MCF 10A (cell line): ENCODE measurements at places on chromosomes 3 and 15.

- DNase-seq, result no peak
These were observed 253.9 kb downstream of the SUCLG2 start for GRCh38 chr3:67400476-67400875.

DNA sequence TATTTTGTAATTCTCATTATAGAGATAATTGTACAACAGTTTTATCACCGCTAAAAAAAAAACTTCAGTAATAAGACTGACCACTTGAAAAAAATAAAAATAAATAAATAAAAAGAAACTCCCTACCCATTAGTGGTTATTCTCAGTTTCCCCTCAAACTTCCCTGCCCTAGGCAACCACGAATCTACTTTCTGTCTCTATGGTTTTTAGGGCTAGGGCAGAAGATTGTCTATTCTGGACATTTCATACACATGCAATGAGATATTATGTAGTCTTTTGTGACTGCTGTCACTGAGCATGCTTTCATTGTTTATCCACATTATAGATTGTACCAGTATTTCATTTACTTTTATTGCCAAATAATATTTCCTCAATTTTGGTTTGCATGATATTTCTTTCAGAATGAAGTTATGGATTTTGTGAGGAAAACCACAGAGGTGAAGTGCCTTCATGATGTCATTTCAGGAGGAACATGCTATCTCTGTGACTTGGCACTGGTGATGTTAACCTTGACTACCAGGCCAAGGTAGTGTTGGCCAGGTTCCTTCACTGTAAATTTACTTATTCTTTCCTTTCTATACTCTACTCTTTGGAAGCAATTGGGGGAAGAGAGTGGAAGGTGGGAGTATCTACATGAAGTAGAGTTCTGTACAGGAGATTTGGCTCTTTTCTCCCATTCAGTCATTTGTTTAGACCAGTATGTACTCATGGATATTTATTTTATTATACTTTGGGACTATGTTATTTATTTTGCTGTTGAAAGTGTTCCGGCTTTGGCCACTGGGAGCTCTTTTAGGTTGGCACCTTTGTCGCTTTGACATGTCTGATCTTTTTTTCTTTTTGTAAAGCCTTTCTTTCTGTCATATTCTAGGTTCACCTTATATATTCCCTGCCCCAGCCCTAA is 86.3 kb downstream of the GMPS start:
- DNase-seq, result no peak

DNA sequence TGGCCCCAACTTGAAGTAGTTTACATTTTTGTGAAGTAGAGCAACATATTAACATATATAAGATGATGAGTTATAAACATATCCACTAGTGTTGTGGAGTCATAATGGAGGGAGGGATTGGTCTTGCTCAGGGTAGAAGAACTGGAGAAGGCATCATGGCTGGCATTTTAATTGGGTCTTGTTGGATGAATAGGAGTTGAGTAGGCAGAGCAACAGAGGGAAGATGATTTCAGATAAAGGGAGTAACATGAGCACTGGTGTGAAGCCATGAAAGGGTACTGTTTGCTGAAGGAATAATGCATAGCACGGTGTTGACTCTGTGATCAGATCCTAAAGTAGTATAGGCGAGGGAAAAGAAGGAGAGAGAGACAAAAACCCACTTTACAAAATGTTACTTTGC is 3.6 kb upstream of the RFX7 start:
- no peak for DNase-seq

DNA sequence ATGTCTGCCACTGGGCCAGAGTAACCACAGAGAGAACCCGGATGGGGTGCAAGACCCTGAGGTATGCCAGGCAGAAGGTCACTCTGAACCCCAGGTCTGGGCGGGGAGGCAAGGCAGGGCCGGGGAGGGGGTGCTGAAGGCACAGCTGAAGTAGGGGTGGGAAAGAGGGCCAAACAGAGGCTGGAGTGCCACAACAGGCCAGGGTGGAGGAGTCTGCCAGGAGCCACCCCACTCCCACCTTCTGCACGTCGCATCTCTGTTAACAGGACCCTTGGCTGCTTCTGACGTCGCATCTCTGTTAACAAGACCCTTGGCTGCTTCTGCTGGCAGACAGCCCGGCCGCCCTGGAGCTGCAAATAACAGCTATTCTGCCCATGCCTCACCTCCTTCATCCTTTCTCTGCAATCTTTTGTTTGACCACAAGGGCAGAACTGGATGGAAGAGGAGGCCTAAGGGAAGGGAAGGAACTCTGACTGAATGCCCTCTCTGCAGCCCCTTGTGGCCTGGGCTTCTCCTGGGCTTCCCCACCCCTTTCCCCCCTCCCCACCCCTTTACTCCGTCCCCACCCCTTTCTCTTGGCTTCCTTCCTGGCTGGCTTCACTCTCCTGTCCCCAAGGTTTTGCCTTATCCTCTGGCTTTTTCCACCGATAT is 20.6 kb upstream of the FBLN2 start:
- peak; percentile 39 for DNase-seq

- DNase-seq, result no peak
These were observed 53.1 kb downstream of the SPSB4 start for GRCh38 chr3:141104151-141104821.

- DNase-seq, result no peak
These were observed 103.8 kb upstream of the CFAP20DC start for GRCh38 chr3:59153648-59154047.

DNA sequence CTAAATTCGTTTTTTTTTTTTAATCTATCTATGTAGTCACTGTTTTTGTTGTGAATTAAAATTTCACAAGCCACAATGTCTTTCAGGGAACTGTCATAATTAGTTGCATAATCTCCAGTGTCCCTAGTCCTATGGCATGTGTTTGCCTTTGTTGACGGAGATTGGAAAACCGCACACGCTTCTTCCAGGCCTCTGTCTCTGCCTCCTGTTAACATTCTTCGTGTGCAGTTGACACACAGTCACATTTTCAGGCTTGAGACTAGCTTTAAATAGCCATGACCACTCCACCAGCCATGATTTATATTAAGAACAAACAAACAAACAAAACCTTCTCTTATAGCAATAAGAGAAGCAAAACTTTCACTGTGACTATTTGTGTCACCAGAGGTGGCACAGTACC is 139.8 kb downstream of the DUT start:
- DNase-seq, result no peak

GRCh38 chr15:92645051-92645631 is 10.4 kb downstream of the FAM174B start:
- DNase-seq, result no peak

DNA sequence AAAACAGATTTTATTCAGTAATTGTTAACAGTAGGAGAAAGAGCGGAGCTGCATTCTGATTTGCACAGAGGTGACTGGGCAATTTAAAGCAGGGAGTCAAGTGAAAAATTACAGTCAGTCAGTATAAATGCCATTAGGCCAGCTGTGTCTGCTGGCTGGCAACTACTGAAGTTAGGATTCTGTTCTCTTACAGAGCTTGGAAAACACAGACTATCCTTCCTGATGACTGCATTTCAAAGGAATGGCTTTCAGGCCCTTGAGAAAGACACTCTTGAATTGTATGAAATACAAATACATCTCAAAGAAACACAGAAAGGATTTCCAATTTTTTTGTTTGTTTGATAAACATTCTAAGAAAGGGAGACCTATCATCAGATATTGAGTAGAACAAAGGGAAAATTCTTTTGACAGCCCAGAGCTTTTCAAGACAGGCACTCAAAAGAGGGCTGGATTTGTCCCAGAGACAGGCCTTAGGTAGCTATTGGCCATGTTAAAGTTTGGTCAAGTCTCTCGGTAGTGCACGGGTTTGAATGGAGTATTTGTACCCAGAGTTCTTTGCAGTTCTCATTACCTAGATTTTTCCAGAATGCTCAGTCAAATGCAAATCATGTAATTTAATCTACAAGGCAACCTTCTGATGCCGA is 551.2 kb upstream of the CCDC54 start:
- peak; percentile 0 for DNase-seq

DNA sequence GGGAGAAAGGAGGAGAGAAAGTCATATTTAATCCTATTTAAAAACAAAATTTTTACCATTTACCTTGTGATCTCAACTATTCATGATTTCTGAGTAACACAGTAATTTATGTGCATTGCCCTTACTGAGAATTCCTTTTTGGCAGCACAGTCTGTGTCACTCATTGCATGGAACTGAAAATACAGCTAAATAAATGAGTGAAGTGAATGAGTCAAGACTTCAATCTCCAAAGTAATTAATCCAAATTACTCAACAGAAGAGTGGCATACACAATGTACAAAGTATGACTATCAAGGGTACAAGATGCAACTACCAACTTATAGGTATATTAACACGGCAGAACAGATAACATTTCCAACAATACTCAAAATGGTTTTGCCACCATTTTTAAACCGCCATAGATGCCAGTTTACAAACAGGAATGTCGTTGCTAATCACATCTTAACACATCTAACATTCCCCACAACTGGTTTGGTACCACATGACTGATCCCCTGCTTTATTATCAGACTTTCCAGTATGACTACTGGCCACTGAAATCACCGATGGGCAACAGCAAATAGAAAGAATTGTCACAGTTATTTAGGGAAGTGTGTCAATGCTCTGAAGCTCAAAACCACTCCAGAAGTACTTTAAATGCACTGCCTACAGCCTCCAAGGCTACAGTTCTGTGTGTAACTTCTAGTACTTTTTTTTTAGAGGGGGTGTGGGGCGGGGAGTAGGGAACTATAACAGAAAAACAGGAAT is 410.4 kb downstream of the SHQ1 start:
- DNase-seq, result no peak

GRCh38 chr15:48451736-48452135 is 120.5 kb downstream of the DUT start:
- no peak for DNase-seq

GRCh38 chr15:51726302-51727073 is 11.0 kb downstream of the LYSMD2 start:
- peak; percentile 92 for DNase-seq

DNA sequence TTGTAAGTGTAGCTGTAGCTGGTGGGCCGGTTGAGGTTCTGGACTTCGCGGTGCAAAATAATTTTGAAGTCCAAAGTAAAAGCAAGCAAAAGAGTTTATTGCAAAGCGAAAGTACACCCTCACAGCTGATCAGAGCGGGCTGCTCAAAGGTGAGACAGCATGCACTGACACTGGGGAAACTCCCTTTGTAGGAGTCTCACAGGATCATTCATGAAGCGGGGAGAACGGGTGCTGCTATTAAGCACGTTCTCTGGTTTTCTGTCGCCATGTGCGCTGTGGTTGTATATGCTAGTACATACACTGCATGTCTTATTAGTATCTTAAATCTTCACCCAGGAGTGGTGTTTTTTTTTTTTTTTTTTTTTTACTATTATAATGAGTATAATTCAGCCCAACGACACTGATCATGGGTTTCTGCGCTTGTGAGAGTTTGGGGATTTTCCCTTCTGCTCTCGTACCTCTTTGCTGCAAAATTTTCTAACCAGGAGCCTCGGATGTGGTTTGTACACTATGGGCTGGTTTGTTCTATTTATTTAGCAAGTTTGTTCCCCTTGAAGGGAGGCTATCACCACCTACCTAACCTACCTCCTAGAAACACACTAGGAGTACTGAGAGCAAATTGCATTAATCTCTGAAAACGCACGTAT is 1.4 kb upstream of the AP4E1 start:
- peak; percentile 39 for DNase-seq

DNA sequence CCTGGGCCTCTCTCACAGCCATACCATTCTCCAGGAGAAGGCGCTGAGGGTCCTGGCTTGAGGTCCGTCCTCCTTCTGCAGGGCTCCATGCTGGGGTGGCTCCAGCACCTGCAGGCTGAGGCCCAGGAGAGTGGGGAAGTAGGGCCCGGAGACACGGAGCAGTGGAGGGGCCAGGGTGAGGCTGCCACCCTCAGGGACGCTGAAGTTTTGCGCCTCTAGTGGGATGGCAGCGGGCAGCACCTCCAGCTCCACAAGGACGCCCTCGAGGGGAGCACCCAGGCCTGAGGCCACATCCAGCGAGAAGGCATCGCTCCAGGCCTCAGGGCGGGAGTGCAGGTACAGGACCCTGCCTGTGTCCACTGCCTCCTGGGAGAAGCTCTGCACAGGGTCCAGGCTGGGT is 27.5 kb downstream of the CSPG4 start:
- DNase-seq, result no peak

DNA sequence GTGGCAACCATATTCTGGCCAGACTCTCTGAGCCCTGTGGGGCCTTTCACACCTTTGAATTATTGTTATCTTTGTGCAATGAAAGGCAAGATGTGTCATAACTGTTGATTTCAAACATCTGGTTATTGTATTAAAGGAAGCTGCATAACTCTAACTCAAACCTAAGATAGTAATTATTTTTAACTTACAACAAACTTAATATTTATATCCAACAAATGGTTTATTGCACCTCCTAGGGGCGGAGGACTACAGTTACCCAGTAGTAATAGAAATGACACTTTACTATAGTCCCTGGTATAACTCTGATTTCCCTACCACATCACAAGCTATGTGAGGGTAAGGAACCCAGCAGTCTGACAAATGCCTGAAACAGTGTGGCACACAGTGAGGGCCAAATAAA is 363.9 kb upstream of the SUCLG2 start:
- DNase-seq, result no peak

- no peak for DNase-seq
These were observed 464.9 kb downstream of the TAFA4 start for GRCh38 chr3:68467465-68467864.

- no peak for DNase-seq
These were observed 26.9 kb downstream of the LOXL1 start for GRCh38 chr15:73952913-73953750.

- DNase-seq, result no peak
These were observed 73.9 kb downstream of the TRIM69 start for GRCh38 chr15:44810237-44810636.

GRCh38 chr15:60633426-60633968 is 154.6 kb upstream of the ICE2 start:
- no peak for DNase-seq

- no peak for DNase-seq
These were observed 6.3 kb downstream of the LAMP3 start for GRCh38 chr3:183156266-183156665.

- no peak for DNase-seq
These were observed 136.7 kb upstream of the CHRM5 start for GRCh38 chr15:33831646-33832045.

- no peak for DNase-seq
These were observed 35.5 kb downstream of the ARRDC4 start for GRCh38 chr15:97995881-97996603.

DNA sequence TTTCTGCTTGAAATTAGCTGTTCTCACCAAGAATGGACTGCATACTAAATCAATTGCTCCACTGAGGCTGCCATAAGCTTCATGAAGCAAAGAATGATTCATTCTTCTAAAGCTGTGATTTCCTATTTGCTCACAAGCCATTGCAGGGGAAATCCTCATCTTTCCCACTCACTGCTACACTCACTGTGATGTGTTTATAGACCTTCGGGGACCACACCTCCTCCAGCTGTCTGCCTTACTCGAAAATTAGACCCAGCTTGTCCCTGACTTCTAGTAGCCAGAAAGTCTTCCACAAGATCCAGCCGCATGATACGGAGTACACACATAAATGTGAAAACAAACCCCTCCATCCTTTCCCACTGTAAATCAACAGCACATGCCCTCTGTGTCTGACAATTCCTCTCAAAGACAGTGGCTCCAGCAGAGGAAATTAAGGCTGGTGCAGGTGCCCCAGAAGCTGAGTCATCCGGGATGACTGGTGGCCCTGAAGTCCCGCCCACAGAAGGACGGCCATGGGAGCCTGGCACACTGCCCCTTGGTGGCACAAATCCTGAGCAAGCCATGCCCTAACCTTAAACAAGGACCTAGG is 172.0 kb downstream of the STT3B start:
- DNase-seq, result peak; percentile 73
